Activated CD8-positive, alpha-beta memory T cell treated with anti-CD3 and anti-CD28 coated beads, Interleukin-2, amount 50 U/mL, for 4 hours (primary cell): ENCODE measurements at places on chromosomes 16 and 17.
A peak's percentile ranks its signal among the peaks of the same experiment; 100 is the strongest.

- no peak for DNase-seq
Measured at GRCh38 chr17:4846635-4847390, 13.7 kb downstream of the MINK1 start.

DNA sequence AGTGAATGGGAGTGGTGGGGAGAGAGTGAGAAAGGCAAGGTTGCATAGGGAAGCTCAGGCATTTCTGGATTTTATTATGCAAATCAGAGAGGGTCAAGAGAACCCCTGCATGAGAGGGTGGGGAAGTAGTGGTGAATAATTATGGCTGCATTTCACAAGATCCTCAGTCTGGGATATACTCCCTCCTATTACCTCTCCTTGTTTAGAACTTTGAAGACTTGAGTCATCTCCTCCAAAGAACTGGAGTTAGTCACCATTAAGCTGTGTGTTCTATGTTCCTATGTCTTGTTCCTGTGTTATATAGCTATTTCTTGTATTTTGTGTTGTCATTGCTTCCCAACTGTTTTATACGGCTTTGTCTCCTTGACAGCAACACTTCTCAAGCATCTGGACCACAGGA lies 18.4 kb downstream of the SOX9 start:
- no peak for DNase-seq

GRCh38 chr16:2898831-2899563 lies 12.7 kb upstream of the FLYWCH1 start:
- no peak for DNase-seq

DNA sequence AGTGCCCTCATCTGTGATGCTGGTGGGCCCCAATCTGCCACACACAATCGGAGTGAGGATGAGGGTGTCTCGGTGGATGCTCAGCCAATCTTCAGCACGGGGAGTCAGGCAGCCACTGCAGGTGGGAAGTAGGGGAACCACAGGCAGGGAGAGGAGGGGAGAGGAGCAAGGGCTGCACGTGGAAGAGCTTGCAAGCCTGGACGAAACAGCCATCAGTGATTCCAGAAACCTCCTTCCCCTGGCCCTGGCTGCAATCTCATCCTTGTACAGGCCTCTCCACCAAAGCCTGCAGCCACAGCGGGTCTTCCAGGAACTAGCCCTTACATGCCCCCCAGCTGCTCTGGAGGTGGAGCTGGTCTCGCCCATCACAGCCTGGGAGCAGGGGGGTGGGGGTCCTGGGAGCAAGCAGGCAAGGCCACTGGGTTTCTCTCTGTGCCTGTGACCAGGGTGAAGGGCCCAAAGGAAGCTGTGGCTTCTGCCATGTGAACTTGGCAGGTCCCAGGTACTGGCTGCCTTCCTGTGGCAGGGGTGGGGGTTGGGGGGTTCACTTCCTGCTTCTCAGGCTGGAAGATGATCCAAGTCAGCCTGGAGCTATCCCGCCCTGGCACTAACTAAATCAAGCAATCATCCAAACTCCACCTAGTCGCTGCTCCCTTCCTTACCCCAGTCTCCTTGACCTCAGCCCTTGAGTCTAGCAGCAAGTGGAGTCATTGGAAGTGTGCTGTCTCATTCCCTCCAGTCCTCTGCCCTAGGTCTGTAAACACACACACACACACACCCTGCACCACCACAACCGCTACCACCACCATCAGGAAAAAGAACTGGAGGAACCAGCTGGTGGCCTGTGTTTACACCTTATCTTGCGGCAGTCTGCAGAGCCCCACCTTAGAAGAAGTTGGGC lies 29.4 kb upstream of the MLKL start:
- DNase-seq, result no peak

DNA sequence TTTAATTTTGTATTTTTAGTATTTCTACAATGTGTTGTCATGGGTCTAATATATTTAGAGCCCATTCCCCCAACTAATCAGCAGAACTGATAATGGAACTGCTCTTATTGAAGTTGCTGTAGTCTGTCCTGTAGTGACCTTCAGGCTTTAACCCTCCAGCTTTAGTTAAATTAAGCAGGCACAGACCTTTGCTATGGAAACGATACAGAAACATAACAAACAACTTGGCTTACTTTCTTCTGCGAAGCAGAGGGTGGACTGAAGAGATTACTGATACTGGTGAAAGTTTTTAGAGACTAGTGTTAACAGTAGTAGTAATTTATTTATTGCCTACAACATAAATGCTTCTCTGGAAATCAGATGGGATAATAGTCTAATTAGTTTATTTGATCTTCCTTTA lies 61.4 kb downstream of the NFATC3 start:
- no peak for DNase-seq

GRCh38 chr16:89489040-89489897 lies 1.1 kb downstream of the ANKRD11 start:
- DNase-seq, result peak; percentile 87

GRCh38 chr17:69858460-69858859 lies 216.6 kb upstream of the KCNJ16 start:
- DNase-seq, result no peak

- DNase-seq, result no peak
Measured at GRCh38 chr16:84159007-84159406, 13.9 kb downstream of the DNAAF1 start.

- DNase-seq, result no peak
Measured at GRCh38 chr17:44892250-44892649, 7.0 kb downstream of the EFTUD2 start.

GRCh38 chr16:22312897-22313781 lies 15.9 kb downstream of the POLR3E start:
- no peak for DNase-seq

- no peak for DNase-seq
Measured at GRCh38 chr17:68705714-68706076, 104.5 kb upstream of the FAM20A start.

DNA sequence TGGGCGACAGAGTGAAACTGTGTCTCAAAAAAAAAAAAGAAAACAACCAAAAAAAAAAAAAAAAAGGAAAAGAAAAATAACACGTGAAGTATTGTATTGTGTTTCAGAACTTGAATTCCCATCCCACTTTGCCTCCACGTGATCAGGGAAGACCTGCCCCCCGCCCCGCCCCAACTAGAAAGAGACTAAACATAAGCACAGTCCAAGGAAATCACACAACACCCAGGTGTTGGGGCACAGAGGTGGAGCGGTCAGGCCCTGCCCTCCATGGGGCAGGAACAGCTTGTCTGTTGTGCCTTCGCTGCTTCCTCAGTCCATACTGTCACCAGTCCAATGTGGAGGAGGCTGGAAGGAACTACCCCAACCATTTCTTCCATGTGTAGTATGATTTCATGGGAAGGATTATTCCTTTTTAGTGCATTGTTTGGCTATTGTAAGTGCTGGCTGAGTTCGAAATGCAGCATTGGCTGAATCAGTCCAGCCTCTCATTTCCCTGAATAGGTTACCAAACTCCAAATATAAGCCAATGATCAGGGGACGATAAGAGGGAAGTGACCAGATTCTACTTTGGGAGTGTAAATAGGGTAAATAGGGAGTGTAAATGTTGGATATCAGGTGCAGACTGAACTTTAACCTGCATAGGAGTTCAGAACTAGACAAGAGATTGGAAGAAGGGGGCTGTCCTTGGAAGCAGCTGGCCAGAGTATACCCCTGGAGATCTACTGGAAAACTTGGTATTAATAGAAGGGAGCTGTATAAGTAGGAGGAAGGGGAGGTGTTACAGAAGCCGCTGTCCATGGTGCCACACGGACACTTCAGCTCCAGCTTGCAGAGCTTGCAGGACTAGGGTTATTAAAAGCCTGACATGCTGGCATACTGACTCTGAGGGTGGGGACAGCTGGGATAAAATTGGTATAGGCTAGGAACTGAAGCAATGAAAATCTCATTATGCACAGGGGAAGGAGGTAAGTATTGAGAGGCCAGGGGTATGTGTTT lies 50.7 kb downstream of the TANGO6 start:
- no peak for DNase-seq

DNA sequence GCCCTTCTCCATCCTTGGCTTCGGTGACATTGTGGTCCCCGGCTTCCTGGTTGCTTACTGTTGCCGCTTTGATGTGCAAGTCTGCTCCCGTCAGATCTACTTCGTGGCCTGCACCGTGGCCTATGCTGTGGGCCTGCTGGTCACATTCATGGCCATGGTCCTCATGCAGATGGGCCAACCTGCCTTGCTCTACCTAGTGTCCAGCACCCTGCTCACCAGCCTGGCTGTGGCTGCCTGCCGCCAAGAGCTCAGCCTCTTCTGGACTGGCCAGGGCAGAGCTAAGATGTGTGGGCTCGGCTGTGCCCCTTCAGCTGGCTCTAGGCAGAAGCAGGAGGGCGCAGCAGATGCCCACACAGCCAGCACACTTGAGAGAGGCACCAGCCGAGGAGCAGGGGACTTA lies 1.5 kb downstream of the SPPL2C start:
- DNase-seq, result no peak

DNA sequence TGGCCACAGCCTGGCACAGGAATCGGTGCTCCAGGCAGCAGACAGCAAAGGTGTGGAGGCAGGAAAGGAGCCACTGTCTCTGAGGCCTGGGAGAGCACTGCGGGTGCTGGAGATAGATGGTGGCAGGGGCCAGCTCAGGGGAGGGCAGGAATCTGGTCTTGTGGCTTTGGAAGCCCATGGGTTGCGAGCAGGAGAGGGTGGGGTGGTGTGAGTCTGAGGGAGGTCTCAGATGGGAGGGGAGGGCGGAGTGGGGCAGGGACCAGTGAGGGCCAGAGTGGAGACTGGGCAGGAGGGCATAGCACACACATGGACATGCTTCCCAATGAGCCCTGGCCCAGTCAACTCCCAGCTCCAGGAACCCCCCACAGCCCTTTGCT lies 70.1 kb downstream of the SREBF1 start:
- no peak for DNase-seq

GRCh38 chr17:8341456-8341855 lies 1.8 kb downstream of the ODF4 start:
- no peak for DNase-seq

DNA sequence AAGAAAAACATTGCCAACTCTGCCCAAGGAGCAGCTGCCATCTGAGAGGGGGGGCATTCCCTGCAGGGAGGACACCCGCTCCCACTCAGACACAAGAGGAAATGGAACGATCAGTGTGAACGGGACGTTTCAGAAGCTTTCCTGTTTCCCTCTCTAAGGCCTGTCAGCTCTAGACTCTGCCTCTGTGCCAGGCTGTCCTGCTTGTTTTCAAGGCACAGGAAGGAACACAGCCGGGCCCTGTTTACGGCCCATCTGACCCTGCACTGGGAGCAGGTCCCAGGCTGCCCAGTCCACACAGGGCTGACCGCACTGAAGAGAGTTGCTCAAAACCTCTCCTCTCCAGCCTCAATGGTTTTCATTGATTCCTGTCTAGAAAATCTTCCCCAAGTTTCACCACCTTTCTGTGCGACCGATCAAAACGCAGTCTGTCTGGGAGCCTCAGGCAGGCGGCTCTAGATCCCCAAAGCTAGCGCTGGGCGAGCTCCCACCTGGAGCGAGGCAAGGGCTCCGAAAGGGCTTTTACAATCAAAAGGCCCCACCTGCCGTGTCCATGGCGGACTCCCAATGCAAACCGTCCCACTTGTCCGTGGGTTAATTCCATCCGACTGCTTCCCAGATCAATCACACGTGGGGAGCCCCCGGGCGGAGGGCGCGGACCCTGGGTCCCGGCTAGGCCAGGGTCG lies 1.5 kb downstream of the PIEZO1 start:
- DNase-seq, result no peak

DNA sequence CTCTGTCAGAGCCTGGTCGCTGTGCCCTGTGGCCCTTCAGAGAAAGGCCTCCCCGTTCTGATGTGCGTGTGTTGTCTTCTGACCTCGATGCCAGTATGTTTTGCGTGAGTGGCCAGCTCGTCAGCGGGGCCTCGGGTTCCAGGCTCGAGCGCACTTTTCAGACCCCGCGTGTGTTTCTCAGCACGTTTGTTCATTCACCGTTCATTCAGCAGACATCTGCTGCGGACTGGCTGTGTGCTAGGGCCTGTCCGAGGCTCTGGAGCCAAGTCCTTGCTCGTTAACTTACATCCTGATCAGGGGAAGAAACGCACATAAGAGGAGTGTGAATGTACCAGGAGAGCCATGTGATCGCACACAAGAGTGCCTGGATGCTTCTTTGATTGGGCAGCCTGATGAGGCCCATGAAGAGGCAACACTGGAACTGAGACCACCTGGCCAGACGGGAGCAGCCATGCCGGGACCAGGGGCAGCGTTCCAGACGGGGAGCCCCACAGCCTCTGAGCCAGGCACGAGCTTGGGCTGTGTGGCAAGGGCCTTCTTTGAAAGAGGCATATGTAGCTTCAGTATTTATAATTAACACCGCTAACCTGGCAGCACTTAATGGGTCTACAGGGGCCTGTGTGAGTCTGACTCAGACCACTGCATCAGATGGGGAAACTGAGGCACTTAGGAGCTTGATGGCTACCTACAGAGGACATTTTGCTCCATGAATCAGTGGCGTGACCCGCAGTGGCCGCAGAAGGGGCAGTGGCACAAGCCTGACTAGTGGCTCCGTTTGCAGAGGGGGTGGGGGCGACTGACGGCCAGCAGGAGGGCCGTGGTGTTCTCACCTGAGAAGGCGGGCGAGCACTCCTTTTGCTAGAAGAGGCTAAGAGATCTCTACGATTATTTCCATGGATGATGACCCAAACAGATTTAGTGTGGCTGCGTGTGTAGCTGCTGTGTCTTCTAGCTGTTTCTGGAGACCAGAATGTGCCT lies 187.9 kb upstream of the CHMP6 start:
- DNase-seq, result no peak

DNA sequence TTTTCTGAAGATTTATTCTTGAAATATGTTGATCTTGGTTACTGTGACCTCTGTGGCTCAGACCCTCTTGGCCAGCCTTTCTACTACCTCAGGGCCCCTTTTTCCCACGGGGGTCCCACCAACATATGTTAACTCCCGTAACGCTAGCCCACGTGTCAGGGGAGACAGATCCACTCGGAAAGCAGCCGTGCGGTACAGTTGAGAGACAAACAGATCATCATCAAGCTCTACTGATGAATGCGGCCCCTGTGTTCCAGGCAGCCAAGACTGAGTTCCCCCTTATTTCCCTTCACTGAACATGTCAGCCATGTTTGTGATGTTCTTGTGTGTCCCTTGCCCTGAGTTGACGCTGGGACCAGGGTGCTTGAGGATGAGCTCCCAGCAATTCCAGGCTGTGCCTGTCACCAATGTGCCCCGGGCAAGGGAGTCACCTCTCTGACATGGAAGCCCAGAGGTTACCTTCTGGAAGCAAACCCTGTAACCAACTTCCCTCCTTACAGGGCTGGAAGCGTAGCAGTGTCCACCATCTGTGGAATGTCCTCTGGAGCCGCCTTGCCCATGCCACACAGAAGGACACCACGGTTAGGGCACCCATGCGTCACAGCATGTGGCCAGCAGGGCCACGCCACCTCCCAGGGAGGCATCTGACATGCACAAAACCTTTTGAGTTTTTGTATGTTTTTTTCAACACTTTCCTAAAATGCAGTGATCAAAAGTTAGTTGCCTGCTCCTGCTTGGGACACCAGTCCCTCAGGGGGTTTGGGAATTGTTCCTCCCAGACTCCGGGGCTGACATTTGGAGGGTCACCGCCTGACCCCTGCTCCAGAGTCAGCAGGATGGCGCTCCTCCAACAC lies 193.7 kb upstream of the CHMP6 start:
- no peak for DNase-seq
